Stimulated activated CD8-positive, alpha-beta memory T cell treated with anti-CD3 and anti-CD28 coated beads, Interleukin-15, amount 100 ng/mL, for 4 hours (primary cell): ENCODE measurements at places on chromosomes 3 and 15.

GRCh38 chr15:89018207-89018606 lies 70.0 kb upstream of the ABHD2 start:
- DNase-seq = no peak

DNA sequence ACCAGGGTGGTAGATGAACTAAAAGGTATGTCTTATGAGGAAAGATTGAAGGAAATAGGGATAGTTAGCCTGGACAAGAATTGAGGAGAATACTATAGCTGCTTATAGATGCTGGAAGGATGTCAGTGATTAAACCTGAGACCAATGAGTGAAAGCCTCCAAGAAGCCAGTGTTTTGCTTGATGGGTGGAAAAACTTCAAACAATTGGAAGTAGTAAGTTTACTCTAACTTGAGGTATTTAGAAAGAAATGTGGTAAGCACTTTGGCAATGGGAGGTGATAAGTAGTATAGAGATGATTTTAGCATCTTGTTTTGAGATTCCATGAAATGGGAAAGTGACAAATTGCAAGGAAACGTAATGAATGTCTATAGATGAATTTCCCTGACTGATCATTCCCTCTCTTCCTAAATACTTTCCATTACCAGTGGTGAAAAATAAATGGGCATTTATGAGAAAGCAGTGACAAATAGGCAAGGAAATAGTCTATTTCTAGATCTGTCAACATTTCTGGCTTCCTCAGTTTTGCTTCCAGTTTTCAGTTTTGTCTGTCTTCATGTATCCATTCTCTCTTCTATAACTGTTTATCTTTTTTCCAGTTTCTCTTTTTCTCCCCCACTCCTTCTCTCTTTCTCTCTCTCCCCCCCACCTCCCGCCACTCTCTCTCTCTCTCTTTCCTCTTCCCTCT lies 19.2 kb downstream of the SLC15A2 start:
- DNase-seq = no peak

DNA sequence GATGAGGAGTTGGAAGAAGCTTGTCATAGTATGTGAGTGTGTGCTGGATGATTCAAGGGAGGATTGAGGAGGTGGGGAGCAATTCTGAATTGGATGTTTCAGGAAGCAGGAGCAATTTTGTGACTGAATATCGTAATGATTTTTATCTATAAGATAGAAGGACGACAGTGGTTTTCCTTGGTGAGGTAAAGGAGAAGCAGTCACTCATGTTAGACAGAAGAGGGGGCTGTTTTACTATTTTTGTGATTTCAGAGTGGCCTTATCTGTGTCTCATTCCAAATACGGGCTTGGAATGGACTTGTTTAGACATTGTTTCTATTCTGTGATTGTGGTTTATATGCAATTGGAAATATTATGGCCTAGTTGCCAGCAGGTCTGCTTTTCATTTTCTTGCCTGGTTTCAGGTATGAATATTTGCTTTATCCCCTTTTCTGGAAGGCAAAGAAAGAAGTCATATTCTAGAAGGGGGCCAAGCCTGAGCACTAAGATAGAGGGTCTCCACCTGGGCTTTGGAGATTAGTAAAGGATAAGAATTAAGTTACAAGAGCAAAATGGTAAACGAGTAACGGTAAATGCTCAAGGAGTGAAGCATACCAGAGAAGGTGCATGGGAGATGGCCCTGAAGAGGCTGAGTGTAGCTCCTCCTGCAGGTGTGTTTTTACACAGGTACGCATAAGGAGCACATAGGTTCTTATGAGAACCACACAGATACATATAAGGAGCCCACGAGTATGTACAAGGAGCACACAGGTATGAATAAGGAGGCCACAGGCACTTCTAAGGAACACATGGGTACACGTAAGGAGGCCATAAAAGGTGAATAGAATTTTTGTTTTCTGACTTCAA lies 124.6 kb upstream of the KCNAB1 start:
- no peak for DNase-seq

- DNase-seq = no peak
Observed at GRCh38 chr3:42996633-42997075, 17.5 kb downstream of the GASK1A start.

DNA sequence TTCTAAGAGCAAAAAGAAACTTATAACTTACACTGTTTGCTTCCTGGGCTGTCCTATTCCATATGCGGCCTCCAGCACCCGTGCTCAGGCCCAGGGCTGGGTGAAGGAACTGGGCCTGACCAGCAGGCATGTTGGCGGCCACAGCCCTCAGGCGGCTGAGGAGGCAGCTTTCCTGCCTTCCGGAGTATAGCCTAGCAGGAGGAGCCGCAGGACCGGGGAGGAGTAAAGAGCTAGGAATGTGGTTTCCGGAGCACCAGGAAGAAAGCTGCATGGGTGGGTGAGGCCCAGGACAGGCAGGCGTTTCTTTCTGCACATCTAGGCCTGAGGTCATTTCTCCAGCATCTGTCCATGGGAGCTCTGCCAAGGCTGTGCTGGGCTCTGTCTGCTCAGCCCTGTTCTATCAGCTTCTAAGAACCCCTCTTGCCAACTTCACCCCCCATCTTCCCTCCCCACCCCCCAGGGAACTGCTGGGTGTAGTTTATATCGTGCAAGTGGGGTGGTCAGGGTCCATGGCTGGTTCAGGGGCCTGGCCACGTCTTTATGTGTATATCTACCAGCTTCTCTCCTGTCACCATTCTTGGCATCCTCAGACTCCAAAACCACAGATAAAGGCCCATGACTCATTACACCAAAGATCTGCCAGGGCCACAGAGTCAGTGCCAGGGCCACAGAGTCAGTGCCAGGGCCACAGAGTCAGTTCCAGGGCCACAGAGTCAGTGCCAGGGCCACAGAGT lies 7.8 kb upstream of the KIF7 start:
- DNase-seq = no peak

DNA sequence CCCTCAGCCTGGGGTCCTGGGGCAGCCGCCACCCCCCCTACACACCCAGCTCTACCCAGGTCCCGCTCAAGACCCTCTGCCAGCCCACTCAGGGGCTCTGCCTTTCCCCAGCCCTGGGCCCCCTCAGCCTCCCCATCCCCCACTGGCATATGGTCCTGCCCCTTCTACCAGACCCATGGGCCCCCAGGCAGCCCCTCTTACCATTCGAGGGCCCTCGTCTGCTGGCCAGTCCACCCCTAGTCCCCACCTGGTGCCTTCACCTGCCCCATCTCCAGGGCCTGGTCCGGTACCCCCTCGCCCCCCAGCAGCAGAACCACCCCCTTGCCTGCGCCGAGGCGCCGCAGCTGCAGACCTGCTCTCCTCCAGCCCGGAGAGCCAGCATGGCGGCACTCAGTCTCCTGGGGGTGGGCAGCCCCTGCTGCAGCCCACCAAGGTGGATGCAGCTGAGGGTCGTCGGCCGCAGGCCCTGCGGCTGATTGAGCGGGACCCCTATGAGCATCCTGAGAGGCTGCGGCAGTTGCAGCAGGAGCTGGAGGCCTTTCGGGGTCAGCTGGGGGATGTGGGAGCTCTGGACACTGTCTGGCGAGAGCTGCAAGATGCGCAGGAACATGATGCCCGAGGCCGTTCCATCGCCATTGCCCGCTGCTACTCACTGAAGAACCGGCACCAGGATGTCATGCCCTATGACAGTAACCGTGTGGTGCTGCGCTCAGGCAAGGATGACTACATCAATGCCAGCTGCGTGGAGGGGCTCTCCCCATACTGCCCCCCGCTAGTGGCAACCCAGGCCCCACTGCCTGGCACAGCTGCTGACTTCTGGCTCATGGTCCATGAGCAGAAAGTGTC lies 30.2 kb downstream of the PTPN23 start:
- no peak for DNase-seq
